Inflammatory macrophage treated with lipopolysaccharide for 4 hours (primary cell): ENCODE measurements at places on chromosomes 2 and 18.

DNA sequence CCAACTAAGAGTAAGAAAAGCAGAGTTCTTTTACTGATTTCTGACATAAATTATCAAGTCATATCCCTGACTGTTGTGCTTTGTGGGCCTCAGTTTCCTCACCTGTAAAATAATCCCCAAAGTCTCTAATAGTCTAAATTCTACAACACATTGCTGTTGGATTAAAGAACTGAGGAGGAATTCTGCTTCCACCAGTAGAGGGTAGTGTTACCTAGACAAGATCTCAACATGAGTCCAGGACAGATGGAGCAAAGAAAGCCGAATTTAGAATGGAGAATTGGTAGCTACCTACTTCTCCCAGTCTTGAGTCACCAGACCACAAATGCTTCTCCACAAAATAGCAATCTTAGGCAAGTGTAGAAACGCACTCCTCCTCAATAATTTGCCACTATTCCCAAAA lies 462.5 kb upstream of the FSHR start:
- DNase-seq: peak; percentile 3

DNA sequence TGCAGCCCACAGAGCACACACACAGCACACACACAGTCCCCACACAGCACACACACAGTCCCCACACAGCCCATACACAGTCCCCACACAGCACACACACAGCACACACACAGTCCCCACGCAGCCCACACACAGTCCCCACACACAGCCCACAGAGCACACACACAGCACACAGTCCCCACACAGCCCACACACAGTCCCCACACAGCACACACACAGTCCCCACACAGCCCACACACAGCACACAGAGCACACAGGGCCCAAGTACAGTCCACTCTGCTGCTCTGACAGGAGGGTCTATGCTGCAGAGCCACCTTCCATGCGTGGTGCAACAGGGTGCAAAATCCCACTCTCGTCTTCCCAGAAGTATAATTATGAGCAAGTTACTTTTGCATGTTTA lies 240.5 kb upstream of the SALL3 start:
- DNase-seq: no peak

DNA sequence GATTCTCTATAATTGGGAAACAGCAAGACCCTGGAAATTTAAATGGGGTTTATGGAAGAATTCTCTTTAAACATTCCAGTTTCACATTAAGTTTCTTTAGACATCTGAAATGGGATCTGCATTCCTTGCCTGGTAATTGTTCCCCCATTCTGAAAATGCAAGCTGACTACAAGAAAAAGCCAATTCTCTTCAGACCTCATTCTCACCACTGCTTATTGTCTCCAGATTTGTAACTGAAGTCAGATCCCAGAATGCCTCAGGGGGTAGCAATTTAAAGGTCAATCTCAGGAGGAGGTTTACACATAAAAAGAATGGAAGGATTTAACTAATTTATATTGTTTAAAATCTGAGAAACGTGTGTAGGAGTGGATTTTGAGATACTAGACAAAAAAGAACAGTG lies 41.2 kb downstream of the COL3A1 start:
- DNase-seq: no peak

DNA sequence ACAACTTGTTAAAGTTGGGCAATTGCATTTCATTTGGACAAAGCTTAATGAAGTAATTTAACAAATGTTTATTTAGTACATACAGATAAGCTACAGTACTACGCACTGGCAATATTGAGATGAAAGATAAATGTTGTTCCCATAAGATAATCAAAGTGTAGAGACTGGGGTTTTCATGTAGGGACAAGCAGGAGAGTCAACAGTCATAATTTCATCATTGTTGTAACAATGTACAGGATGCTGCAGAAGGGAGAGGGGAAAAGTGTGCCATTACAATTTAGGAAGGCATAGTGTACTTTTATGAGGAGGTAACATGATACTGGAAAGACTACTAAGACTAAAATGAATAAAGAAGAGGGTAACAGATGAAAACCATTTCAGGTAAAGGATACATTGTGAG lies 441.6 kb downstream of the ERBB4 start:
- no peak for DNase-seq

DNA sequence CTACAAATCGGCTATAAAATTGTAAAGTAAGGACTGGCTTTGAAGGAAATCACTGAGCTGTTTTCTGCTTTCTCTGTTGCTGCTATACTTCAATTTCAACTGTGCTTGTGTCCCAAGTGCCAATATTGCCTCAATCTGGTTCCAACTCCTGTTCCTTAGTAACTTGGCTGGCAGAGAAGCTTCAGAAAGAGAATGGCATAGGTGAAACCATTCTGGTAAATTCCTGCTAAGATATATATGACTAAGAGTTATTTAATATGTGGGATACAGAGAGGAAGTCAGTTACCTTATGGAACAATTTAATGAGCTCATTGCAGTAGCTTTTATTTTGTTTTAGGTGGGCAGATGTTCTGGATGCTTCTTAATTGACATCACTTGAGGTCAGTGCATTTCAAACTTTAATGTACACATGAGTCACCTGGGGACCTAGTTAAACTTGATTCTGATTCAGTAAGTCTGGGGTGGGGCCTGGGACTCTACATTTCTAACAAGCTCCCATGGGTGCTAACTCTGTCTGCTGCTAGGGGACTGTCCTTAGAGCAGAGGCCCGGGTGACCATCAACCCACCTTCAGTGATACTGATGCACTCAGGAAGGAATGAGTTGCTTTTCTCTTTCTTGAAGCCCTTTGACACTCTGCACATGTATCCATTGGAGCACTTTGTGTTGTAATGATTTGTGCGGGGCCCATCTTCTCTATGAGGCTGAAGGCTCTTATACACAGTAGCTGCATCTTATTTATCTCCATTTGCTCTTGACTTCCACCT lies 47.6 kb downstream of the LIPG start:
- no peak for DNase-seq

DNA sequence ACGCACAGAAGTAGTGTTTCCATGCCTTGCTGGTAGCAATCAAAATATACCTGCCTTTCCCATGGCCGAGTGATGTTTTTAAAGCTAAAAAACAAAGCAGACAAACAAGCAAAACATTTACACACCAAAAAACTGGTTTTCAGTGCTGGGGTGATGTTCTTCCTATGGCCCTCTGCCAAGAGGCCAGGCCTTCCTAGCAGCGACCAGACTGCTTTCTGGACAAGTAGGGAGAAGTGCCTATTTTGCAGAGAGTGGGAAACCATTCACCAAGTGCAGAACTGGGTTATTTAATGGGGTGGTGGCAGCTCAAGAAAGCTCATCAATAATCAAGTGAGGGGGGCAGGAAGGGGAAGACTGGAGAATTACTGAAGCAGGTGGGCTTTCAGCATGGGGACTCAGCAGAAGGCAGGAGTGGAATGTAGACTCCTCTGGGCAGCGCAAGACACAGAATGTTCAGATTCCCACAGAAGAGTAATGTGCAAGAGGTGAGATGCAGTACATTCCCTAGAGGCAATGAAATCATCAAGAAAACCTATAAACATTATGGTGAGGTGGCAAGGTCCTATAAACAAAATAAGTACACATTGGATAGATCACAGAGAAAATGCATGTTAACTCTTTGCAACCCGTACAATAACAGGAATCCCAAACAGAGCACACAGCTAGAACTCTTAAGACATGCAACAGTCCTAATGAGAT lies 44.0 kb downstream of the CPO start:
- no peak for DNase-seq

GRCh38 chr18:47809420-47809819 lies 121.0 kb downstream of the SMAD2 start:
- no peak for DNase-seq

GRCh38 chr2:46796843-46797625 lies 118.6 kb downstream of the MCFD2 start:
- DNase-seq: no peak

GRCh38 chr2:42789751-42790150 lies 2.6 kb downstream of the HAAO start:
- DNase-seq: no peak

- no peak for DNase-seq
Measured at GRCh38 chr2:19746611-19747309, 155.0 kb downstream of the TTC32 start.

GRCh38 chr2:5794012-5794411 lies 101.8 kb downstream of the SOX11 start:
- DNase-seq: no peak

DNA sequence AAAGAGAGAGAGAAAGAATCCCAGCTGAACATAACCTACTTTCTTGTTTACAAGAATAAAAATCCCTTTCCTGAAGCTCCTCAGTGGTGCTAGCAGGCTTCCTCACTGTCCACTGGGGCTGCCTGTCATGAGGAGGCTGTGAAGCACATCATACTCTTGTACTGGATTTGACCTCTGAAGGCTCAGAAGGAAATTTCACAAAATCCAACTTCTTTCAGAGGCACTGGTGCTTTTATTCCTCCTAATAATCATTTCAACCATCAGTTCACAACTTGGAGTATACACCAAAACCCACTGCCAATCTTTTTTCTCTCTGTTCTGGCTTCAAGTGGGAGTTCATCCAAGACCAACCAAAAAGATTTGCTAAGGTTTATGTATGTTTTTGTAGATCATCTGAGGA lies 48.5 kb downstream of the TMX3 start:
- DNase-seq: no peak
